Renal cortical epithelial cell (primary cell): ENCODE measurements at places on chromosomes 3 and 15.

DNA sequence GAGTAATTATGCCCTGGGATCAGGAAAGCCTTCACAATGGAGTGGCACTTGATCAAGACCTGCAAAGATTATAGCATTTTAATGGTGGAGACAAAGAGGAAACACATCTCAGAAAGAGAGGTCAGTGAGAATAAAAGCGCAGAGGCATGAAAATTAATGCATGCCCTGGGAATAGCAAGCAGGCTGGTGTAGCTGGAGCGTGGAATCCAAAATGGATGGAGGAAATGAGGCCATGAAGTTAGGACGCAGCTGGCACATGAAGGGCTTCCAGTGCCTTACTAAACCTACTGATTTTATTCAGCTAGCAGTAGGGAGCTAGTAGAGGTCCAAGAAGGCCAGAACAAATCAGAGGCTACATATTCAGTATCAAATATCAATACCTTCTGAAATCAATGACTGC is 38.1 kb downstream of the TMEM212 start:
- no peak for DNase-seq

DNA sequence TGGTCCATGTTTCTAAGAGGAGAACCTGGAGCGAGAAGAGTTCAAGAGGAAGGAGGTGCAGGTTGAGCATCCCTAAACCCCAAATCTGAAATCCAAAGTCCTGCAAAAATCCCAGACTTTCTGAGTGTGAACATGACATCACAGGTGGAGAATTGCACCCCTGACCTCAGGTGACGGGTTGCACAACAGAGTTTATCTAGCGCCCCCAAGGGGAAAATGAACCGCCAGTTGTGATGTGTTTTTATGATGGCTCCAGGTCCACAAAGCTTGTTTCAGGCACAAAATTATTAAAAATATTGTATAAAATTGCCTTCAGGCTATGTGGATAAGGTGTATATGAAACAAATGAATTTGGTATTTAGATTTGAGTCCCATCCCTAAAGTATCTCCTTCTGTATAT is 420.0 kb downstream of the GABRB3 start:
- DNase-seq: no peak

DNA sequence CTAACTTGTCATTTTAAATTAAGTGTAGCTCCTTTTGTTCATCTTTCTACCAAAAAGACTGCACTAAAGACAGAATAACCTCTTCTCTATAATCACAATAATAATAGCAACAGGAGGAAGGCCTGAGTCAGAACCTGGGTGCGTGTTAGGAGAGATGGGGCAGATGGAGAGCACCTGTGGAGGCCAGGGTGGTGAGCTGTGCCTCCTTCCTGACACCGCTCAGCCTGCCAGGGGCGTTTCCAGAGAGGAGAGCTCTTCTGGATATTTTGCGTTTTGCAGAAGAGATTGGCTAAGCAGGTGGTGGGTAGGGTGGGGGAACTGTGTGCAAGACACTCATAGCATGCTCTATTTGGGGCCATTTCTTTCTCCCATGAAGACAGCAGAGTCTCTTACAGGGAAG is 83.5 kb downstream of the MEGF11 start:
- no peak for DNase-seq

- DNase-seq: peak; percentile 98
Measured at GRCh38 chr3:13262493-13263211, 157.5 kb downstream of the NUP210 start.
